Activated T-helper 1 cell treated with anti-CD3 and anti-CD28 coated beads, Interleukin-2, amount 50 U/mL, for 16 hours (primary cell): ENCODE measurements at places on chromosomes 2 and 18.

DNA sequence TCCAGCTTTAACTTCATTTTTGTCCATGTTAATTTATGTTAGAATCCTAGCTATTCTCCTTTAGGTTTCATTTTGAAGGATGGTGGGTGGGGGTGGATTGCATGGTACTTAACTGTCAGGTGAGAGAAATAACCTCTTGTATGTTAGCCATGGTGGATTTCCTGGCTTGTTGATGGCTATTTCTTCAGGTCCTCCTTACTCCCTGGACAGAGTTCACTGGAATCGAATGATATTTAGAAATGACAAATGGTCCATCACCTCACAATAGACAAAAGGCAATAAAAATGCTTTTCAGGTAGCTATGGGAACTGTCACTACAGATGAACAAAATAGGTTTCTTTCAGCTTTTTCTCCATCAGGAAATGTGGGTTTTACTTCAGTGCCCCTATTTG is 91.7 kb downstream of the EML6 start:
- no peak for DNase-seq

DNA sequence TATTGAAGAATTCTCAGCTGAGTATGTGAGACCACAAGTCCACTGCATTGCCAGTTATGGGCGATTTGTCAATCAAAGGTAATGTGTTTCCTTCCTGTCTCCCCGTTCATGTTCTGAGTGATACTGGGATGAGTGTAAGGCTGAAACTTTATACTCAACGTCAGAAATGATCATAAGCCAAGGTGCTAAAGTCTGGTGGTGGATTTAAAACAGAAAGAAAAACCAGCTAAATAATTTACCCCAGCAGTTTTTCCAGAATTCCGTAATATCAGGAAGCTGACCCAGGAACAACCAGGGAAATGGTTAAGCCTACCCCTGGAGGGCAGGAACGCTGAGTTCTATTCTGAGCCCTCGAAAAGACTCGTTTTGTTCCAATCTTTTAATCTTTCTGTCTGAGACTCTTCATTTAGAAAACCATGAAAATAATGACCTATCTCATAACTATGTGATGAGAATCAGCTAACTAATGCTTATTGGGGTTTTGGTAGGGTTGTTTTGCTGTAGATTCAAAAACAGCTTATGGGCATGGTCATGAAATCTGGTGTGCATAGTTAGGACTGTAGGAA is 149.6 kb downstream of the LAMA3 start:
- no peak for DNase-seq

DNA sequence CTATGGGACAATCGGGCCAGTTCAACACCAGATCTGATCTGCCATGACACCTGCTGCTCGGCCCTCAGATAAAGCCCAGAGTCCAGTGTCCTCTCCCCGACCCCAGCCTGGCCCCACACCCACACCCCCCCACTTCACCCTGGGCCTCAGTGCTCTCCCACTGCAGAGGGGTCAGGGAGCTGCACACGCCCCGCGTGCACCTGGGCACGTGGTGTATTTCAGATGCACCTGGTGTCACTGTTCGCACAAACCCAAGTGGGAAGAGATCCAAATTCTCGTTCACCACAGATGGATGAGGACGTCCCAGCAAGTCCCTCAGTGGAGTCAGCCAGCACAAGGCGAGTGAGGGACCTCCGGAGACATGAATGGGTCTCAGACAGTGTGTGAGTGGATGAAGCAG is 161.3 kb downstream of the RTP5 start:
- no peak for DNase-seq

GRCh38 chr2:38547791-38548190 is 54.9 kb downstream of the HNRNPLL start:
- DNase-seq = no peak

DNA sequence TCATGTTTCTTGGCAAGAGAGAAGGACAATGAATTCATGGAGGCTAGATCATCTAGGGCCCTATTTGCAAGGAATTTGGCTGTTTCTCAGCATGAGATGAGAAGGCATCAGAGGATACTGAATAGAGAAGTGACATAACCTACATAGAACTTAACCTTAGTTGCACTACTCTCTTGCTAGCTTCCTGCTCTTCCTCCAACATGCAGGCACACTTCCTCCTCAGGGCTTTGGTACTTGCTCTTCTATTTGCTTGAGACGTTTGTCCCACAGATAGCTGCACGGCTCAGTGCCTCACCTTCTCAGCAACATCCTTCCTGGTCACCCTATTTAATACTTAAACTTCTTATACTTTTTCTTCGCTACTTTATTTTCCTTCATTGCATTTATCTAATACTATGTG is 20.0 kb upstream of the LANCL1 start:
- DNase-seq = no peak

- no peak for DNase-seq
Observed at GRCh38 chr2:175815537-175815936, 186.5 kb downstream of the LNPK start.

GRCh38 chr2:8316356-8316755 is 365.5 kb upstream of the ID2 start:
- no peak for DNase-seq

DNA sequence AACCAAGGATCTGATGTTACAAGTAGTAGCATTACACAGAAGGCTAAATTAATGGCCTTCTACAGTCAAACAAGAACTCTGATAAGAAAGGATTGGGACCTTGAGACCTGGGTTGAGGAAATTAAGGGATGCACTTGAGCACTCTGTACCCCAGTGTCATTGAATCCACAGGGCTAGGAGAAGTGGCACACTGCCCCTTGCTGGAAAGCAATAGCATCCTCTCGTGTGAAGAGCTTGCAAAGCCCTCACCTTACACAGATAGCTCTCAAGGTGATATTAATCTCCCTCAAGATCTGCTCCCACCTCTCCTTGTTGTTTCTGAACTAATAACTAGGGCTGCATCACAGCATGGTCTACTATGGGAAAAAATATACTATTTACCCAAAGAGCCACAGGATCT is 26.5 kb upstream of the CHST9 start:
- no peak for DNase-seq

DNA sequence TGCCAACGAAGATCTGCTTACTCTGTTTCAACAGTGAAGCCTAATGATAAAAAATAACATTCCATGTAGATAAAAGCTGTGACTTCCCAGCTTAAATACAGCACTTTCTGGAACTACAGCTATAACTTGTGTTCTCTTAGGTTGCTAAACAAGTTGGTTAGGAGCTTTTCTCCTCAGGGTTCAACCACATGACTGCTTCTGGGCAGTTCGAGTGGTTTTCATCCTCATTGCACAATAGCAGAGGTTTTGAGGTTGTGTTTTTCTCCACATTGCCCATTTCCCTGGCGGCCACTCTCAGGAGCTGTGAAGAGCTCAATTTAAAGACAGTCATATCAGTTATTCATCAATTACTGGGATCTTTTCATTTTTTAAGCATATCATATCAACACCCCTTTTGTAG is 102.2 kb upstream of the CYP1B1 start:
- no peak for DNase-seq

DNA sequence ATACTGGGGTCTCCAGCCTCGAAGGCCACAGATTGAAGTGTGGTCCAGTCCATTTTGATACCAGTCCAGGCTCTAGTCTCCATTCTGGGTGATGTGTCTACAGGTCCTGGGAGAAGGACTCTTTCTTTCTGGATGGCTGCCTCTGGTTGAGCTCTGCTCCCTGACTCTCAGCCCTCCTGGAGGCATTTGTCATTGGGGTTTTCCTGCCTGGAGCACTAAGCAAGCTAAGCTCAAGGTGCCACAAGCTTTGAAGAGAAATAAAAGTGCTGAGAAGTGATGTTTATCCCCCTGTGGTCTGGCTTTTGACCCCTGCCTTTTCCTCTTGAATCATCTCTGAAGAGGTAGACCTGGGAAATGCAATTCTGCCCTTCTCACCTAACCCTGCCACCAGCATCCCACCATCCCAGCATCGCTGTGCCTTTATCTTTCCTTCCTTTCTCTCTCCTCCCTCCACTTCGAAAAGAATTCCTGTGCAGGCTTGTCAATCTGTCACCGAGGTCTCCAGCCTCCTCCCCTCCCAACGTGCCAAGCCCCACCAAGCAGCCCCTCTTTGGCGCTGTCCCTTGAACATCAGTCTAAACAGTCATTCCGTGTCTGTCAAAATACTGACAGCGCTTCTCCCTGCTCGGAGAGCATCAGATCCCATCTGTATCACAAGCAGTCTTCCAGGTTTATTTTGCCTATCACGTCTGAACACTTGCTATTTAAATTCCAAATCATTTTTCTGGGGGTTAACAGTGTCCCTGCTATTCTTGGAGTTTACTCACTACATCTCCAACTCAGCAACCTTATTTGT is 334.6 kb upstream of the SLC14A2 start:
- no peak for DNase-seq

GRCh38 chr2:29597035-29597434 is 324.4 kb downstream of the ALK start:
- no peak for DNase-seq

- no peak for DNase-seq
Observed at GRCh38 chr2:190592831-190593230, 56.1 kb upstream of the NAB1 start.

DNA sequence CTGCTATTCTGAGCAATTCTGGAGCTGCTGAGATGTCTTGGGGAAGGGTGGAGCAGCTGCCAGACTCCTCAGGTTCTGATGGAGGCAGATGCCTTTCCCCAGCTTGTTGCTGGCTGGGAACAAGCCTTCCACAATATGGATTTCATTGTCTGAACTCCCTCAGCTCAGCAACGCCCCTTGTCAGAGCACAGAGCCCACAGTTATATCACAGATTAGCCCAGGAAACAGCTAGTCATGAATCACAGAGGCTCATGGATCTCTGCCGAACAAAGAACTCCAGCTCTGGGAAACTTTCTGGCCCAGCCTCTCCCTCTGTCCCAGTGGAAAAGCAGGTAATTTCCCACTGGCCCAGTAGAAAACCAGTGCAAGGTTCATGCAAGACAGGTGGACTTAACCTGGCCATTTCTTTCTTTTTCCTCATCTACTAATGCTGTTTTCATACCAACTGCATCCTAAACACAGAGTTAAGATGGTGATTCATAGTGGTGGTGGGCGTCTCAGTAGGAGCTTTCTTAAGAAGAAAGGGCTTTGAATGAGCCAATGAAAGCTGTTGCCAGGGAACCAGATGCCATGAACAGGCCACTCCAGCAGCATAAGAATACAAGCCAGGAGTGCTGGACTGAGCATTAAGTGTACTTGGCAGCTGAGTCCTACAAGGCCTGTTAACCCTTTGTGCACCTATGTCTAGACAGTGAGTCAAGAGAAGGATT is 8.7 kb upstream of the KIAA2012 start:
- no peak for DNase-seq

DNA sequence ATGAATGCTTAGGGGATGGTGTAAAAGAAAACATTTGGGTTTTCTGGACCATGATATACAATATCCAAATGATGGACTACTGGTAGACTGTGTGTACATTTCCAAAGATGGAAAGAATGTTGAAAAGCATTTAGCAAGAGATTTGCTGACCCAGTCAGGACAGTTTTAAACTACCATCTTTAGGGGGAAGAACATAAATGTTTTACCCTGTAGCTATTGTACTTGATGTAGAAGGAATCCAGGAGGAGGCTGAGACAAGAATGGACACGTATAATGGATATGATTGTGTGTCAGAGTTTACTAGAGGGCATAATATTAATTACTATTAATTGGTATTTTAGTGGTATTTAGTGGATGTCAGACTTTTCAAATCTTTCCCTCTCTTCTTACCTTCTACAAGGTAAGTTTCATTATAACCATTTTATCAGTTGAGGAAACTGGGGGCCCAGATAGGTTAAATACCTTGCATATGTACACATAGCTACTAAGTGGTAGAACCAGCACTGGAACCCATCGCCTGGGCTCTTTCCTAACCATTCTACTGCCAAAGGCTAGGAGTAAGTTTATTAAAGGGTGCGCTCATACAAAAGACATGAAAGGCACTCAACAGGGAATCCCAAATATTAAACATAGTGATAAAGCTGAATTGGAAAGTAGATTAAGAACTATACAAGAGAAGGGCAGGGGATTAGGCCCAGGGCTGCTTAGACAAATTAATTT is 8.9 kb downstream of the TACR1 start:
- no peak for DNase-seq

DNA sequence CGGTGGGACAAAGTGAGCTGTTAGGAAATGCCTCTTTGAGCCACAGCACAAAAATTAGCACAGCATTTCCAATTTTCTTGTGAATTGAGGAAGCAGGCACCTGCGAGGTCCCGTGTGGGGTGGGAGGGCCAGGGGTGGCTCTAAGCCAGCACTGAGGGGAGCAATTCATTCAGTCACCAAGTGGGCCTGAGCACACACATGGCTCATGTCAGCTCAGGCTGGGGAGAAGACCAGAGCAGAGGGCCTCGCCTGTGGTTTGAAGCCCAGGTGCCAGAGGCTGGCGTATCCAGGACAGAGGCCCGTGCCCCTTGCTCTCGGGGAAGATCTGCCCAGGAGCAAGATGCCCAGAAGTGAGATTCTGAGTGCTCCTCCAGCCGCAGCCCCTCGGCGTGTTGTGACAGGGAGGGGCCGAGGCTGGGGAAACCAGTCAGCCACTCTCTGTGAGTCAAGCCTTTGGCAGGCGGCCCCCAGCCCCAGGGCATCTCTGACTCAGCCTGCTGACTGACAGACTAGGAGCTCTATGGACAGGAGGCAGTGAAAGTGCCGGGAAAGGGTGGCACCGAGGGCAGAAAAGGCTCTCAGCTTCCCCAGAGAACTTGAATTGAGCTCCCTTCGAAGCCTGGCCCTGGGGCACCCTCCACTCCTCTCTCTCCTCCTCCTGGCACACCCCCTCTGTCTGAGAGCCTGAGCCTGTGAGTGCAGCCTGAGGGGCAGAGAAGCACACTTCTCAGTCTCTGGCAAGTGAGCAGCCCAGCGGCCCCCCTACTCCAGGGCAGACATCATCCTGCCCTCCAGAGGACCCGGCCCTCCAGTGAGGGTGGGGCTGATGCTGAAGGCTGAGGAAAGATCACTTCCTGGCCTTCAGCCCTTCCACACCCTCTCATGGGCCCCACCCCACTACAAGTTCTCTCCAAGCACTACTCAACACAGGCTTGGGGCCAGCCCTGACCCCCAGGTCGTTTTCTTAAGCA is 32.3 kb downstream of the CYP26B1 start:
- DNase-seq = no peak

- DNase-seq = no peak
Observed at GRCh38 chr2:76257802-76258201, 547.1 kb upstream of the GCFC2 start.

- no peak for DNase-seq
Observed at GRCh38 chr2:187429989-187430388, 18.1 kb downstream of the CALCRL start.
